Esophagus muscularis mucosa (tissue), 4 donors: ENCODE measurements at places on chromosomes 2 and 18. TPM values are rescaled to one million over a fixed set of nuclear protein-coding genes. Genes with fewer than 3 reads are reported as not detected.

- DNase-seq = no peak
Measured at GRCh38 chr2:60710707-60711106, 45.4 kb upstream of the PAPOLG start.

- no peak for DNase-seq
Measured at GRCh38 chr18:62328586-62329525, 3.7 kb downstream of the TNFRSF11A start.

DNA sequence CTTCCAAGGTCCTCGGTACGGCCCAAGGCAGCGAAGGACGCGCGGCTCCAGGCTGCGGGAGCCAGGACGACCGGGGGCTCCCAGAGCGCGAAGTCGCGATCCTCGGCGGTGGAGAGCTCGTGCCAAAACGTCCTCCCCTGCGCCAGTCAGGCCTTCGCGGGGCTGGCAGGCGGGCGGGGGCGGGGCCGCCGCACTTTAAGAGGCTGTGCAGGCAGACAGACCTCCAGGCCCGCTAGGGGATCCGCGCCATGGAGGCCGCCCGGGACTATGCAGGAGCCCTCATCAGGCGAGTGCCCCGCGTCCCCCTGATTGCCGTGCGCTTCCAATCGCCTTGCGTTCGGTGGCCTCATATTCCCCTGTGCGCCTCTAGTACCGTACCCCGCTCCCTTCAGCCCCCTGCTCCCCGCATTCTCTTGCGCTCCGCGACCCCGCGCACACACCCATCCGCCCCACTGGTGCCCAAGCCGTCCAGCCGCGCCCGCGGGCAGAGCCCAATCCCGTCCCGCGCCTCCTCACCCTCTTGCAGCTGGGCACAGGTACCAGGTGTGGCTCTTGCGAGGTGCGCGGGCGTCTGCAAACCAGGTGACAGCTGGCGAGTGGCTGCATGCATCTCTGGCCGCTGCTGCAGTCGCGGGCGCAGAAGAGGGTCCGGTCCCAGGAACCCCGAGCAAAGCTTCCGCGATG lies at the start of gene CIDEA:
Gene CIDEA (plus strand): TSS at position 226 of the 684 bp plus-strand sequence. CDS start 23 bp downstream, at position 249.
- DNase-seq = no peak

TNS1 gene
- 1,491 TPM for total RNA-seq

HOXD8 gene
- 3.7 TPM for total RNA-seq
